ENCODE measurements at places on chromosomes 5 and 9.

- DNase-seq, result peak; percentile 86
Measured at GRCh38 chr9:136122425-136123383, 4.0 kb upstream of the TMEM250 start.

- DNase-seq, result no peak
Measured at GRCh38 chr9:131810351-131811170, 70.7 kb upstream of the RAPGEF1 start.

DNA sequence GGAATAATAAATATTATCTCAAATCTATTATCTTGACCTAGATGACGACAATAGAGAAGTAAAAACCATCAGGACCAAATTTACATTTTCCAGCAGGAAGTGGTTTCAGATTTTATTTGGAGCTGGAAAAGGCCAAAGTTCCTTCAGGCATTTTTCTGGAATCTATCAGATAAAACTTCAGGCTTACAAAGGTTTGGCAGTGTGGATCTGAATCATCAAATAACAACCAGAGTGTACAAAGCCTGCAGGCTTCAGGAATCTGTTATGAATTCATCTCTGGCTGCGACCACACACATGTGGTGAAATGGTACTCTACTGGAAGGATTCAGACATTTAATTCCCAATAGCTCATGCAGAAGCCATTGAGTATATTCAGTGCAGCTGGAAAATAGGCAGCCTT is 726.4 kb upstream of the GRAMD2B start:
- DNase-seq, result no peak

- no peak for DNase-seq
Measured at GRCh38 chr9:15999422-16000339, 446.8 kb downstream of the CCDC171 start.

DNA sequence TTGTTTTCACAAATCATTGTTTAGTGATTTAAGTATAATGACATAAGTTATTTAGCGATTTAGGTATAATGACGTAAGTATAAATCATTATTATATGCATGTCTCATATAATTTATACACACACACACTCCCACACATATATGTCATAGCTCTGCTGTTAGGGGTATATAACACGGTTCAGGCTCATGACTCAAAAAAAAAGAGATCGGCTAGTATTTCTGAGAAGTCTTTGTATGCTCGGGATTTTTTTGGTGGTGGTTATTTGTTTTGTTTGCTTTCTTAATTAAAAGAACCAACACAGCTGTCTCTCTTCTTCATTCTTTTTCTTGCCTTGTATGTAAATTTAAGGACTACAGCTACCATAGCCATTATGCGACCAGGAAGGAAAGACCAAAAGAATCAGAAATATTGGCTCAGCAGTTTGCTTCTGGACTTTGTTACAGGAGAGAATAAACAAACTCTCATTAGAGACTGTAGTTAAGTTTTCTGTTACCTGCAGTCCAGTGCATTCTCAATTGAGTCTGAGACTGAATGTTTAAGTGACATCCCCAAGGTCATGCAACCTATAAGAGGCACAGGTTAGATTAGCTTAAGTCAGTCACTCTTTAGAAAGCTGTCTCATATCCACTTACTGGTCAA is 83.2 kb upstream of the NREP start:
- no peak for DNase-seq

GRCh38 chr9:82588301-82589180 is 474.4 kb downstream of the RASEF start:
- no peak for DNase-seq

GRCh38 chr9:38727497-38728001 is 7.6 kb upstream of the FAM240B start:
- no peak for DNase-seq

- no peak for DNase-seq
Measured at GRCh38 chr5:170403675-170404074, 14.5 kb upstream of the KCNMB1 start.

- no peak for DNase-seq
Measured at GRCh38 chr9:80892703-80893102, 796.6 kb downstream of the TLE1 start.

GRCh38 chr9:1708219-1708618 is 306.9 kb upstream of the SMARCA2 start:
- DNase-seq, result no peak

DNA sequence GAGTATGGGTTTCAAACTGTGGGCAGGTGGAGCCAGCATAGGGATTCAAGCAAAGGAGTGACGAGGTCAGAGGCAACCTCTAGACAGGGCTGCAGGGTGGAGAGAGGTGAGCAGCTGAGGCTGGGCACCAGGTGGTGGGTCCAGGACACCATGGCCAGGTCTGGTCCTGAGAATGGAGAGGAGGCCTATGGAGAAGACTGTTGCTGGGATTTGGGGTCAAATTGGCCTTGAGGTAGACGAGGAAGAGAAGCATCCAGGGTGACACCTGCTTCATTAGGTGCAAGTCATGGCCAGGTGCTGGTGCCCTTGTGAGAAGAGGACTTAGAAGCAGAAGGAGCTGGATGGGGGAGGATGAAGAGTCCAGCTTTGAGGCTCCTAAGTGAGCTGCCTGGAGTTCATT is 99.6 kb downstream of the NSG2 start:
- DNase-seq, result no peak

DNA sequence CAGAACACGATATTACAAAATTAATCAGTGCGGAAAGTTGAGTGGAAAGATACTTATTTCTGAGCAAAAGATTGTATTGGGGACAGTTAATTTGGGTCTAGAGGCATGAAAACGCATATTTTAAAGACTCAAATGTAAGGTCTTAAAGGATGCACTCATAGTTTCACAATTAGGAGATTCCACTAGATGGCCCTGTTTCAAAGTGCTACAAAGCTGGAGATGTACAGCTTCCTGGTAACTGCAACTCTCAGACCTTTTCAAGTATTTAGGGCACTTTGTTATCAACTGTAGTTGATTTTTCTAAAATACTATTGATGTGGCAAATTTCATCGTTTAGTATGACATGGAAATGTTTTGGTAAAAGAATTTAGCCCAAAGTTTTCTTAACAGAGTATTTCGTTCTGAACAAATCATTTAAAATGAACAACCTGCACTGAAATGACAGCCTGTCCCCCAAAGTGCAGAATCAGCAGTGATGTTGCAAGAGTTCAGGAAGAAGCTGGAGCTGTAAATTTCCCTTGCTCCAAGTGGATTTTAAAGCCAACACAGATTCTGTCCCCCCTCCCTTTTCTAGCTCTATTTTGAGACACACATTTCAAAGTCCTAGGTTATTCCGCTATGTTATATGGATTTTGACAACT is 16.2 kb upstream of the NDUFB6 start:
- no peak for DNase-seq

- no peak for DNase-seq
Measured at GRCh38 chr9:35859310-35859989, 10.8 kb downstream of the OR13J1 start.
